ENCODE measurements at places on chromosomes 3 and 15. TPM values are rescaled to one million over a fixed set of nuclear protein-coding genes. Genes with fewer than 3 reads are reported as not detected.

Gene CPN2
- not detected for polyA plus RNA-seq

Gene GUCA1C
- polyA plus RNA-seq: not detected

Gene CTXN2
- 3.8 TPM for polyA plus RNA-seq

Gene GOLGA6A
- polyA plus RNA-seq: not detected

Gene SLC15A2
- polyA plus RNA-seq: 4.4 TPM

Gene IQGAP1
- polyA plus RNA-seq: 14.1 TPM

Gene CACNA2D3
- polyA plus RNA-seq: 6.2 TPM

Gene MGLL
- polyA plus RNA-seq: 21.1 TPM

Gene USP13
- 4.8 TPM for polyA plus RNA-seq

Gene TM6SF1
- polyA plus RNA-seq: 393 TPM

Gene CPNE9
- polyA plus RNA-seq: 12.5 TPM

Gene PLSCR5
- not detected for polyA plus RNA-seq

Gene SLC51B
- not detected for polyA plus RNA-seq

Gene ITGA11
- 0.42 TPM for polyA plus RNA-seq

Gene LIPC
- polyA plus RNA-seq: not detected

Gene ANO10
- polyA plus RNA-seq: 32.7 TPM

Gene SLC24A5
- 0.47 TPM for polyA plus RNA-seq

Gene EPHA6
- 2.6 TPM for polyA plus RNA-seq

Gene OR5K2
- polyA plus RNA-seq: not detected

Gene PPARG
- polyA plus RNA-seq: not detected

Gene SOX2
- polyA plus RNA-seq: 7.0 TPM

Gene SAXO2
- polyA plus RNA-seq: 6.4 TPM

Gene SERPINI1
- polyA plus RNA-seq: 886 TPM

Gene SKOR1
- 26.2 TPM for polyA plus RNA-seq

Gene SLC9C1
- polyA plus RNA-seq: not detected

Gene DNAH12
- polyA plus RNA-seq: 0.77 TPM

Gene IL20RB
- polyA plus RNA-seq: not detected

Measured in Purkinje cell (primary cell).